ENCODE measurements at places on chromosomes 3 and 15. TPM values are rescaled to one million over a fixed set of nuclear protein-coding genes. Genes with fewer than 3 reads are reported as not detected.

Gene UBP1
- 53.9 TPM for polyA plus RNA-seq

Gene GPR15
- polyA plus RNA-seq = 0.34 TPM

Gene HRG
- polyA plus RNA-seq = 0.16 TPM

Gene PIGZ
- 3.0 TPM for polyA plus RNA-seq

Gene CKMT1B
- 0.57 TPM for polyA plus RNA-seq

Gene OPA1
- polyA plus RNA-seq = 21.0 TPM

Gene IGSF10
- polyA plus RNA-seq = 26.1 TPM

Gene TM4SF18
- 3.1 TPM for polyA plus RNA-seq

Gene RASGRP1
- polyA plus RNA-seq = 4.4 TPM

Gene SETMAR
- 19.3 TPM for polyA plus RNA-seq

Gene LTK
- 2.9 TPM for polyA plus RNA-seq

All from testis (tissue), 5 donors.